ENCODE measurements at places on chromosomes 7 and 10.

DNA sequence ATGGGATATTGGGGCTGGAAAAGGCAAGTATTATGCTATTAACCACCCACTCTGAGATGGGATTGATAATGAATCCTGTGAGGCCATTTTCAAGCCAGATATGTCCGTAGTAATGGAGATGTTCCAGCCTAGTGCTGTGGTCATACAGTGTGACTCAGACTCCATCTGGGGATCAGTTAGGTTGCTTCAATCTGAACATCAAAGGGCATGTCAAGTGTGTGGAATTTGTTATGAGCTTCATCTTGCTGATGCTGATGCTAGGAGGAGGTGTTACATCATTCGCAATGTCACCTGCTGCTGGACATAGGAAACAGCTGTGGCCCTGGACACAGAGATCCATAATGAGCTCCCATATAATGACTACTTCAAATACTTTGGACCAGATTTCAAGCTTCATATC, 144.7 kb downstream of the PLCE1 start:
- no peak for DNase-seq

DNA sequence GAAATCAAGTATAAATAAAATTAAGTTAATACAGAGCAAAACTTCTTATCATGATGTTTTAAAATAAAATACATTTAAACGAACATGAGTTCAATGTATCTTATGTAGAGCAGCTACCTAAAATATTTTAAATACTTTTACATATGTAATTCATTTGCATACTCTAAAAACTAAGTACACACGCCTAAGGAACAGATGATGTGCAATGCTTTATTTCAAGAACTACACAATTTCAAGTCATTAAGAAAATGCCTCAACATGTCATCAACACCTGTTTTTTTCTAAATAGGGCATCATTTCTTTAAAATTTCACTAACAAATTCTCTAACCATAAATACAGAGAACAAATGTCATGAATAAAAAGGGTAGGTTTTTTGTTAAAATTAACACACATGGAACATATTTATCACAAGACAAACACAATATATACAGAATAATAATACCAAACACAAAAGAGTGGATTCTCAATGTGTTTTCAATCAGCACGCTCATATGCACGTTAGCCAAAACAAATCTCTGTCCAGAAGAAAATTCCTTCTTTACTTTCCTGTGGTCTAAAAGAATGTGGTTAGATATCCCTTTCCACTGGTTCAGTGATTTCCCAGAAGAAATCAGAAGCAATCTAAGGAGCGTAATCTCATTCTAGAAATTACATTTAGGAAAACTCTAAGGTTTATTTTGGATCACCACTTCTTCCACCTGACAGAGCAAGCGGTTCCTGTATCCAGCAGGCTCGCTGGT, 73.0 kb upstream of the PFKP start:
- peak; percentile 80 for DNase-seq

- DNase-seq: no peak
Measured at GRCh38 chr10:110432814-110433565, 64.7 kb upstream of the DUSP5 start.

- peak; percentile 43 for DNase-seq
Measured at GRCh38 chr7:43516581-43517342, 66.1 kb upstream of the STK17A start.

- DNase-seq: no peak
Measured at GRCh38 chr10:124886610-124887009, 55.3 kb upstream of the ZRANB1 start.

DNA sequence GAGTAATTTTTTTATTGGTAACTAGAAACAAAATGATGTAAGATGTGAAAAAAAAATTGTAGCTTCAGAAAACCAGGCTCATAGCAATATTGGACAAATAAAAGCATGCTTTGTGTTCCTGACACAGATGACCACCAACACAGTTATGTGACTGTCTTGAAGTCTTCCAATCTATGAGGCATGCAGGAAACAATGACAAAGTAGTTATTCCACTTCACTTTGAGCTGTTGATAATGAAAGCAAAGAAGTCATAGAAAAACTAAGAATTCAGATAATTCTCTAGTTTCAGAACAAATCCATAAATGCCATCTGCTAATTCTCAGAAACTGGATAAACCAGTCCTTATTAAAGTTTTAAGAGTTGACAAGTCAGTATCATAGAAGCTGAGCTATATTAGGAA, 378.4 kb upstream of the SEMA3D start:
- DNase-seq: peak; percentile 56

DNA sequence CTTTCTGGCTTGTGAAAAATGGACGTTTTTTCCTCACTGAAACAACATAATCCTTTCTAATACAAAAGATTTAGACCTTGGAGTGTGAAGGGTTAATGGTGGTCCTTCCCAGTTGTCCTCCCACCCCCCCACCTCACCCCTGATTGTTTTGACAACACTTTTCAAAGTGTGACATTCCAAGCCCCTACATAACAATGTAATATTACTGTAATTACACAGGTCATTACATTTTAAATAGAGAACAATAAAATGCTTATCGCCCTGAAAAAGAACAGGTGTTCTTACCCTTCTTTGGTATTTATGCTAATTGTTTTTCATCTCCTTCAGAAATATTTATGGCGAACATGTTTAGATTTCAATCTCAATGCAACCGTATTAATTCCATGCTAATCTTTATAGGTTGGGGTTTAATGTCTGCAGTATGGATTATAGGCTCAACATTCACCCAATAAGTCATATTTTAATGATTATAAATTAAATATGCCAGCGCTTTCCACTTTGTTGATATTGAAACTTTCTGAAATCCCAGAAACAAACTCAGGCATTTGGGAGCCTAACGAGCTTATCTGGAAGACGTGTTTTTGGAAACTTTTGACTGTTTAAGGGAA, 5.0 kb downstream of the TCF7L2 start:
- DNase-seq: no peak

DNA sequence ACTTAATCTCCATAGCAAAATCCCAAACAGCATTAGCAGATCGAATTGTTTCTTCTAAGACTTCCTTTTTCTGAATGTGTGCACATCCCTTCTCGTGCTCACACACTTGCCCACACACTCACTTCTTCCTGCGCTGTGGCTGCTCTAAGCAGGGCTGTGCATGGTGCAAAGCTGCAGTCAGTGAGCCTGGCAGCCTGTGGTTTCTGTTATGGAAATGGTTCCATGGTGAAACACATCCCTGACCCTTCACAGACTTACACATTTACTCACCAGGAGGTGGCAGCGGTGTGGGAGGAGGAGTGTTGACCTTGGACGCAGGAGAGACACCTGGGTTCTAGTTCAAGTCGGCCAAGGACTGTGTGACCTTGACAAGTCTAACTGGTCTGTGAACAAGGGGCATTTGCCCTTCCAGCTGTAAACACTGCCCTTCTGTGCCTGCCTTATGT, 24.9 kb downstream of the MTURN start:
- DNase-seq: no peak

GRCh38 chr10:7561985-7562384, 104.8 kb downstream of the ITIH5 start:
- DNase-seq: no peak

DNA sequence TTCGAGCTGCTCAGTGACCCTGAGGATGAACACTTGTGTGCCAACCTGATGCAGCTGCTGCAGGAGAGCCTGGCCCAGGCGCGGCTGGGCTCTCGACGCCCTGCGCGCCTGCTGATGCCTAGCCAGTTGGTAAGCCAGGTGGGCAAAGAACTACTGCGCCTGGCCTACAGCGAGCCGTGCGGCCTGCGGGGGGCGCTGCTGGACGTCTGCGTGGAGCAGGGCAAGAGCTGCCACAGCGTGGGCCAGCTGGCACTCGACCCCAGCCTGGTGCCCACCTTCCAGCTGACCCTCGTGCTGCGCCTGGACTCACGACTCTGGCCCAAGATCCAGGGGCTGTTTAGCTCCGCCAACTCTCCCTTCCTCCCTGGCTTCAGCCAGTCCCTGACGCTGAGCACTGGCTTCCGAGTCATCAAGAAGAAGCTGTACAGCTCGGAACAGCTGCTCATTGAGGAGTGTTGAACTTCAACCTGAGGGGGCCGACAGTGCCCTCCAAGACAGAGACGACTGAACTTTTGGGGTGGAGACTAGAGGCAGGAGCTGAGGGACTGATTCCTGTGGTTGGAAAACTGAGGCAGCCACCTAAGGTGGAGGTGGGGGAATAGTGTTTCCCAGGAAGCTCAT, 1.1 kb downstream of the DDIT4 start:
- peak; percentile 74 for DNase-seq

DNA sequence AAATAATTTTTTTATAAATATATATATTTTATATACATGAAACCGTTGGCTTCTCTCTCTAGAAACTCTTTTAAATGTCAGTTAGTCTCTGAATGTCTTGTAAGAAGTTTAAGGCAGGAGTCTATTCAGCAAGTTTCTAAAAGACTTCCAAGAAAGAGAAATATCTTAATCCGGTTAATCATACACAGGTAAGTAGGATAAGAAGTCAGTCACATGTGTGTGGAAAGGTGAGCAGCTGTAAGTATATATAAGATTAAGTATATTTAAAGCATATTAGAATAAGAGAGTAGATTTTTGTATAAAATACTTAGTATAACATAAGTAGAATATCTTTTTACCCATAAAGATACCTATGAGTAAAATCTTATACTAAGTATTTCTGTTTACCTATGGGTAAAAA, 48.9 kb downstream of the AGBL3 start:
- no peak for DNase-seq

DNA sequence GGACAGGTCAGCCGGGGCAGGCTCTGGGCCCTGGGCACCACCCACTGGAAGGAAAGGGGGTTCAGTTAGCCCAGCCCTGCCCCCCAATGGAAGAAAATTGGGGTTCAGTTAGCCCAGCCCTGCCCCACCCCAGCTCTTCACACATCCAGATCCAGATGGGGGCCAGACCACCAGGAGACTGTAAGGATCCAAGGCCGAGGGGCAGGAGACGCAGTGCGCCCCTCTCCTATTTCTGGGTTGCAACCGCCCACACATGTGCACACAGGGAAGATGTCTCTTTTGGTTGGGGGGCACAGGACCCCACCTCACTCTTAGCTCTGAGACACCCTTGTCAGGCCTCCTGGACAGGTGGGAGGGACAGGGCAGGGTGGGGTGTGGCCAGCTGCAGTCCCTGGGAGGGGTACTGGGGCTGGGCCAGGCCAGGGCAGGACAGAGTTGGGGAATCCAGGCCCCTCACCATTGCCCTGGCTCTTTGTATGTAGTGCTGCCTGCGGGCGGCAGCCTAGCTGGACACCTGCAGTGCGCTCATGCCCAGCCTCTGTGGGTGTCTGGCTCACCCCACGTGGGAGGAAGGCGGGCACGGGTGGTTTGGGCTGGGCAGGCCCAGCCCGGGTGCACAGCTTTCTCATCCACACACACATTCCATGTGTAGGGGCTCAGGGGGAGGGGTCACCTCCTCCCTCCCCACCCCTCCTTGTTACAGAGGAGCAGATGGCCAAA, 141.2 kb downstream of the LHPP start:
- DNase-seq: no peak
